Suprapubic skin (tissue), 4 donors: ENCODE measurements at places on chromosomes 5 and 9. TPM values are rescaled to one million over a fixed set of nuclear protein-coding genes. Genes with fewer than 3 reads are reported as not detected.

- DNase-seq: no peak
Observed at GRCh38 chr9:21817176-21817575, 14.7 kb downstream of the MTAP start.

DNA sequence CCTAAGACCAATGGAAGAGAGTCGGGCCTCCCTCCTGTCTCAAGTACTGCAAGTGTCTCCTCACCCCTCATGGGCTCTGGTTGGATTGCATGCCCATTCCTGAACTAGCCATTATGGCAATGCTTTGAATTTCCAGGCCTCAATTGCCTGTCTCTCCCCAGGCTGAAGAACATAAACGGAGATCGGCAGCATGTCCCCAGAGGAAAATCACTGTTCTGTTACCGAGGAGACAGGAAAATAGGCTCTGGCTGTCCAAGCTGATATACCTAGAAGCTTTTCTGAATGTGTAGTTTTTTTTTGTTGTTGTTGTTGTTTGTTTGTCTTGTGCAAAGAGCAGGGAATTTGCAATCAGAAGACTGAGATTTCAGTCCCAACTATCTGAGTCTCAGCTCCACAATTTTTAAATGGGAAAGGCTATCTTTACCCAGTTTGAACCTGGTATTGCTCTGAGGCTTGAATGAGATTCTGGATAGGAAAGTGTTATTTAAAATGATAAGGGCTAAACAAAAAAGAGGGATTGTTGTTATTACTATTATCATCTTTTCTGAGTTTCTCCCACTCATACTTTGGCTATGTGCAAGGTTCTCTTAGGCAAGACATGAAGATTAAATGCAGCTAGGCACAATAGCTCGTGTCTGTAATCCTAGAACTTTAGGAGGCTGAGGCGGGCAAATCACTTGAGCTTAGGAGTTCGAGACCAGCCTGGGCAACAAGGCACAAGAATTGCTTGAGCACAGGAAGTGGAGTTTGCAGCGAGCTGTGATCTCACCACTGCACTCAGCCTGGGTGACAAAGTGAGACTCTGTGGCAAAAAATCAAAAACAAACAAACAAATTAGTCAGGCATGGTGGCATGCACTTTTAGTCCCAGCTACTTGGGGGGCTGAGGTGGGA, 77.2 kb upstream of the KLF9 start:
- no peak for DNase-seq

GRCh38 chr5:157189223-157189622, 8.6 kb downstream of the ITK start:
- no peak for DNase-seq

- DNase-seq: no peak
Observed at GRCh38 chr5:157366741-157367674, 93.0 kb upstream of the NIPAL4 start.

DNA sequence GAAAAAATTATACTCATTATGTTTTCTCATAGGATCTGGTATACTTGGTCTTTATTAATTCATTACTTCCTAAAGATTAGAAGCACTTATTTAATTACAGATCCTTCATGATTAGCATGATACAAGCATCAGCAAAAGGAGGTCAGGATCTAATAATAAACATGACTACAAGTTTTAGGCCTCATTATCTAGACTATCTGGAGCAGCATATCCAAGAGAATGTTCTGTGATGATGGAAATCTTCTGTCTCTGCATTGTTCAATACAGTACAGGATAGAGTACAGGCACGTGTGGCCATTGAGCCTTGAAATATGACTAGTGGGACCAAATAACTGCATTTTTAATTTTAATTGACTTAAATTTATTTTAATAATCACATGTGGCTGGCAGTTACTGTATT, 21.2 kb downstream of the SETX start:
- DNase-seq: no peak

GRCh38 chr5:138725818-138726416, 27.3 kb upstream of the CTNNA1 start:
- DNase-seq: no peak

DNA sequence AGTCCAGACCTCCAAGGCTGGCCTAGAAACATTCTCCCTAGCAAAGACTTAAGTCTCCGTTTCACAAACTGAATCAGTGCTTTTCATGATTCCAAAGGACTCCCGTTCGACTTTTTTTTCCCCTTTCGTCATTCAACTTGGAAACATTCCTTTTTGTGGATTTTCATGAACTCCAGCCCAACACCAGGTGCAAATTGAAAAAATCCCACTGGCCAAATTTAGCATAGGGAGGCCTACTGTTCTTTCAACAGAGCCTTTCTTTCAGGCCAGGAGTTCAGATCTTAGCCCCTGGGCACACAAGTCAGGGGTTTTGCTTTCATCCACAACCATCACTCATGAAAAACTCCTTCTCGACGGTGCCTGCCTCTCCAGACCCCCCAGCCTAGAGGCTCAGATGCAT, 285.3 kb downstream of the PIK3R1 start:
- DNase-seq: no peak

Gene PLAC8L1
- total RNA-seq: not detected

Gene MVB12B
- 14.2 TPM for total RNA-seq

DNA sequence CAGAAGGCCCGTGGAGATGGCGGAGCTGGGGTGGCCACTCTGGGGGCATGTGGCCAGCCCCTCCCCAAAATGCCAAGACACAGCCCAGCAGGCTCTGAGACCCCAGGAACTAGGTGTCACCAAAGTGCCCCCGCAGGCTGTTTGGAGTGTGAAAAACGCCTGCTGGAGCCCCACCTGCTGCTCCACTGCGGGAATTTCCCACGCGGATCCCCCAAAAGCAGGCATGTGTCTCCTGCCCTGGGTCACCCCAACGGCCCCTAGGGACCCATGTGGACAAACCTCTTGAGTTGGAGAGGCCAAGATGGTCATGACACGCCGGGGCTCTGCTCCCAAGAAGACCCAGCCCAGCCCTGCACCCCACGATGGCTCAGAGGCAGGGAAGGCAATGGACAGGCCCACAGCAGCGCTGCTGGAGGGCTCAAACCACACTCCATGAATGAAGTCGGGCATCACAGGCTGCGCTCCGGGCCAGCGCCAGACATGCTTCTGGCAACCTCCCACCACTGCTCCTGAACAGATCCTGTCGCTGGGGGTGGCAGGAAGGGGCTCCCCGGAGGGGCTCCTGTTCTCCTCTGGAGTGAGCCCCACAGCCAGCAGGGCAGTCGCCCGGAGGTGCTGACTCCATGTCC, 15.3 kb downstream of the NOTCH1 start:
- DNase-seq: no peak

DNA sequence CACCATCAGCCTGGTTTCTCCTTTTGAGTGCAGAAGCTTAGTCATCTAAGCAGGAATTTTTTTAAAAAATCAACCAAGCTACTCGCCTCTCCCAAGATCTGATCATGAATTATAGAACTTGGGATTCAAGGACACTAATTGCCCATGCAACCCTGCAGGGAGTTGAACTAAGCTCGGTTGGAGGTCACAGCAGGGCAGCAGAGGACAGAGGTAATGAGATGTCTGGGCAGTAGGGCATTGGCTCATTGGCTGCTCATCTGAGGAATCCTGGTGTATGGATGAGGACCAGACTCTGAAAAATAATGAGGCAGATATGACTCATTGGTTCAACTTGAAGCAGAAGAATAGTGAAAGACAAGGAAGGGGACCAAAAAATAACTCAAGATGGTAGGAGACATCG, 111.8 kb upstream of the TLE1 start:
- DNase-seq: no peak

- no peak for DNase-seq
Observed at GRCh38 chr5:173291722-173292658, 36.2 kb downstream of the STC2 start.

- no peak for DNase-seq
Observed at GRCh38 chr5:93189707-93190120, 391.3 kb downstream of the NR2F1-AS1 start.

Gene PDZD2
- total RNA-seq: 115 TPM

GRCh38 chr5:912280-913091, 19.8 kb downstream of the TRIP13 start:
- no peak for DNase-seq

GRCh38 chr5:179258001-179258921, 87.0 kb downstream of the ADAMTS2 start:
- no peak for DNase-seq

DNA sequence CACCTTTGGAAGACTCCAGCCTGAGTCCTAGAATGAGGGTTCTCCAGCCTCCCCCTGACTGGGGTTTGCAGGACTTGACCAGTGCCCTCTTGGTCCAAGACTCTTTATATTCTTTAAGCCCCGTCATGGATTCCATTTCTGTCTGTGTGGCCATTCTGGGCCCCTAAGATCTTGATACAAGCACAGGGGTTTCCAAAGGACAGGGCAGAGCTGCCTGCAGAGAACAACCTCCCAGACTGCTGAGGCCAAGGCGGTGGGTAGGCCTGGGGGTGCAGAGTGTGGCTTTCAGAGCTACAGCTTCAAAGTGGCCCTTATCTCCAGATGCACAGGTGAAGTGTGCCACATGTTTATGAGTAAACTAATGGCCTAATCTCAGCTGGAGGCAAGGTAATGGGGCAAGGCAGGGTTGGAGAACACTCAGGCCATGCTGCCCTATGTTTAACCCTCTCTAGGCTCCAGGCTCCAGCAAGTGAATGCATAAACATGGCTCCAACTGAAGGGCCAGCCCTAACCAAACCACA, 32.1 kb downstream of the FOXI1 start:
- DNase-seq: no peak

Gene RASGEF1C
- total RNA-seq: 0.81 TPM
